ENCODE measurements at places on chromosomes 12 and 14.

- DNase-seq: no peak
These were observed 217.3 kb upstream of the CPNE8 start for GRCh38 chr12:39122562-39123204.

DNA sequence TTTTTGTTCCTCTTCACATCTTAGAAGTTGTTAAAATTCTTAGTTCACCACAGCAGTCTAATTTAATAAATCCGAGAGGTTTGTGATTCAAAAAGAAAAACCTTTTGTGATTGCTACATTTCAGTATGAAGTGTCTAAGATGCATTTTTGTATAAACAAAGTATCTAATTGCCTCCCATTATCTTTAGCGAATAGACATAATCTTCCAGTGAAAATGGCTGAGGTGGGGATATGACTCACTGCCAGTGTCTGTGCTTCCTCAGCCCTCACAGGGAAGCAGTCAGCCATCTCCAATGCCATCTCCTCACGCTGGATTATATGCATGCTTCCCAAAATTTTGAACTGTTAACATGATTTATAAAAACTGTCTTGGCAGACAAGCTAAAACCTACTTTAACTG, 7.6 kb downstream of the GCH1 start:
- no peak for DNase-seq

DNA sequence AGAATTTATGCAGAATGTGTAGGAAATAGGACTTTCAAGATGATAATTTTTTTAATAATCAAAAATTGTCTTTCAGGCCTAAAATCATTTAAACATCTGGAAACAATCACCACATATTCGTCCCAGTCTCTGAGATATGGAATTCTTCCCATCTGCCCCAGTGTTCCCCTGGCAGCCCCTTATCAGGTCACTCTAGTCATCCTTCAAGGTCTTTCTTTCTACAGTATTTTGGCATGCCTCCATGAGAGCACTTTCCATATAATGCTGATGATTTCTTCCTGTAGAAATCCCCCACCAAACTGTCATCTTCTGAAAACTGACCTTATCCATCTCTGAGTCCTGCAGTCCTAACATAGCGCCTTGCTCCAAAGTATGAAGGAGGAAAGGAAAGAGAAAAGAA, 422.1 kb downstream of the RPS29 start:
- DNase-seq: no peak

- no peak for DNase-seq
These were observed 1.8 kb upstream of the HOXC11 start for GRCh38 chr12:53971129-53971528.

GRCh38 chr14:32022938-32023466, 54.1 kb upstream of the ARHGAP5 start:
- DNase-seq: no peak

Data from CD4-positive, alpha-beta T cell treated with Interleukin-4 for 1 hour (primary cell).